ENCODE measurements at places on chromosomes 13 and 19.

DNA sequence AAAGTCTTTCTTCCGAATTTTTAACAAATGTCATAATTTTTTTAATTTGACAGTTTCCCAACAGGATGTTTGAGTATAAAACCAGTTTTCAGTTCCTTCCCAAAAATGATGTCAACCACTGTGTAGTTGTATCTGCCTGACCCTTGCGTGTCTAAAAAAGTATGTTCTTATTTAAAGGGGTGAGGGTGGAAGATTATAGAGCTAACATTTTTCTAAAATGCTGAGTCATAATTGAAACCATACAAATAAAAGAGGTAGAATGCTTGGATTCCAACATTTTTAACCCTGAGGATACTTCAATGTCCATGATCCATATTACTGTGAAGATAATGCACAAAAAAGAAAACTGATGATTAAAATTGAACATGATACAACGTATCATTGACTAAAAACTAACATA lies 1388.8 kb downstream of the UQCRFS1 start:
- no peak for DNase-seq

DNA sequence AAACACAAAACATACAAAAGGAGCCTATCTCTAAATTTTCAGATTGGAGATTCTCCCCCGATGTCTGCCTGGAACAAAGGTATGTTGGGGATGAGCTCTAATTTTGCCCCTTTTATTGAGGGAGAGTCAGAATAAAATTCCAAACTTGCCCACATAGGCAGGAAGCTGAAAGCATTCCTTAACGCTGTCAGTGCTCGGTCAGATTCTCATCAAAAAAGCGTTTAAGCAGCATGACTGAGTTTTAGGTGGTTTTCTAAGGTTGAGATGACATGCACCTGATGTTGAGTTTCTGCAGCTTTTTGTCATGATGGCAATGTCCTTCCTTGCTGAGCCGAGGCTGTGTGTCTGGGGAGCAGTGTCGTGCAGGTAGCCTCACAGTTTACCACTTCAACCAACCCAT lies 48.4 kb upstream of the MEDAG start:
- no peak for DNase-seq

GRCh38 chr13:38753878-38754277 lies 67.0 kb downstream of the FREM2 start:
- no peak for DNase-seq

- DNase-seq: no peak
Measured at GRCh38 chr13:113990321-113990837, 16.5 kb upstream of the C13orf46 start.

DNA sequence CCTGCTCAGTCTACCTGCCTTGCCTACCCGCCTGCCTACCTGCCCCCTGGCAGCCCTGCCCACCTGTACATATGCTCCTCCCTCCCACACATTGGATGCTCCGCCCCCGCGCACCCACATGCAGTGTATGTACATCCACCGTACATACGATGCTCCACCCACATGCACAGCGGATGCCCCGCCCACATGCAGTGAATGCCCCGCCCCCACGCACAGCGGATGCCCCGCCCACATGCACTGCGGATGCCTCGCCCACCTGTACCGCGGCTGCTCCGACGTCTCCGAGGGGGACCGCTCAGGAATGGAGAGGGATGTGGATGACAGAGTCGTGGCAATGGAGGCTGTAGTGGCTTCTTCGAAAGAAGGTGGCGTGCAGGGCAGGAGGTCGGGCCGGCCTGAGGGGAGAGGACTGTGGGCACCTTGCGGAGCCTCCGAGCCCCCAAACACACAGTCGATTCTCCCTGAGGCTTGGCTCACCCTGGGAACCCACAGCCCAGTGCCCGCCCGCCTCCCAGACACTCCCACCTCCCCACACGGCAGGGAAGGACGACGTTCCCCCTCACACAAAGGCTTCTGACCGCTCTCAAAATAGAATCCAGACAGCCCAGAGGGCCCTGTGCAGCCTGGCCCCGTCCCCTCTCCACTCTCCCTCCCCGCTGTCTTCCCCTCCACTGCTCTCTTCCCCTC lies 16.5 kb upstream of the CACTIN start:
- DNase-seq: peak; percentile 27

GRCh38 chr13:110308656-110309359 lies 1.7 kb downstream of the COL4A2 start:
- DNase-seq: no peak

GRCh38 chr19:28010656-28011055 lies 1202.3 kb downstream of the UQCRFS1 start:
- DNase-seq: no peak

DNA sequence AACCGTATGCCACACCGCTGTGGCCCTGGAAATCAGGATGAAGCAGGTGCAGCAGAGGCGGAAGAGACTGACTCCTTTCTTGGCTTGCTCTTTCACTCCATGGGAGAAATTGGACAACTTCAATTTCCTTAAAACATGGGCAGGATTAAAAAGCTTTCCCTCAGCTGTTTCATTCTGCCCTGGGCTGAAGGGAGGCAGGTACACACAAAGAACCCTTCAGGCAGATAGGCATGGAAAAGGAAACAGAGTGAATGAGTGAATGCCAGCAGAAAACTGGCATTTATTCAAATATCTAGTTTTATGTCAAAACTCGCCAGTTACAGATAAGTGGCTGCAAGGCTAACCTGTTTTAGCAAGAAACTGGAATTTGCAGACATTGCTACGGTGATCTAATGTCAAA lies 71.0 kb upstream of the SLC15A1 start:
- DNase-seq: no peak

DNA sequence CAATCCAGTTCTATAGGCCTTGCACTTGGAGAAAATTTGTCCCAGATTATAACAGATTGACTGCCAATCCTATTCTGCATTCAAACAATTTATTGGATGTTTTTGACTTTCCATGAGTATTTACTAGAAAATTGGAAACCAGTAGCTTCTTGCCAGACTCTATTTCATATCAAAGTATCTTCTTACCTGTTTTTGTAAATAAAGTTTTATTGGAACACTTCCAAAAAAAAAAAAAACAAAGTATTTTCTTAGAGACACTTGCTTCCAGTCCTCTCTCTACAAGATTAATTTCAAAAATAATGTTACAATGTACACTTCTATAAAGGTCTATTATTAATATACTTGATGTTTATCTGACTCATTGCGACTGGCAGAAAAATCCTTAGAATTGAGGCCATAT lies 209.2 kb upstream of the PCDH9 start:
- no peak for DNase-seq

DNA sequence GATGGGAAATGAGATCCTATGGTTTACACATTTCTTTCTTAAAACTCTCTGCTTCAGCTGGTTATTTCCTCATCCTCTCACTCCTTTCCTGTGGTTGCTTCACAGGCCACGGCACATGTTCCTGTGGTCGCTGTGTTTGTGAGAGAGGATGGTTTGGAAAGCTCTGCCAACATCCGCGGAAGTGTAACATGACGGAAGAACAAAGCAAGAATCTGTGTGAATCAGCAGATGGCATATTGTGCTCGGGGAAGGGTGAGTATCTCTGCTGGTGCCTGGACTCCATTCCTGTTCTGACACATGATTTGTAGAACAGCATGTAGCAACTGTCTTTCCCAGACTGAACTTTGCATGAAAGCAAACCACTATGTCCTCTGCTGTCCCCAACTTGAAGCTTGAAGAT lies 254.2 kb downstream of the ITGBL1 start:
- peak; percentile 1 for DNase-seq

DNA sequence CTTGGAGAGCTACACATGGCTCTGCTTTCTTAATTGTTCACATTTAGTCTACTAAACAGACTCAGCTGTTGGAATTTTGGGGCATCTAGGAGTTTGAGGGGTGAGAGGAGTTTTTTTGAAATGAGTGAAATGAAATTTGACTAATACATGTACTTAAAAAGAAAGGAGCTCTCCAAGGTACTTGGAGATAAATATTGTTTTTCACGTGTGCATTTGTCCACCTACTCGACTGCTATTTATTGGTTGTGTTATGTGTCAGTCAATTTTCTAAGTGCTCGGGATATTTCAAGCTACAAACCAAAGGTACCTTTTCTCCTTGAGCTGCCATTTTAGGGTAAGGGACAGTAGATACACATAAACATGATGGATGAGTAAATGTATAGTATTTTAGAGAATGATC lies 697.0 kb downstream of the LIG4 start:
- DNase-seq: no peak

DNA sequence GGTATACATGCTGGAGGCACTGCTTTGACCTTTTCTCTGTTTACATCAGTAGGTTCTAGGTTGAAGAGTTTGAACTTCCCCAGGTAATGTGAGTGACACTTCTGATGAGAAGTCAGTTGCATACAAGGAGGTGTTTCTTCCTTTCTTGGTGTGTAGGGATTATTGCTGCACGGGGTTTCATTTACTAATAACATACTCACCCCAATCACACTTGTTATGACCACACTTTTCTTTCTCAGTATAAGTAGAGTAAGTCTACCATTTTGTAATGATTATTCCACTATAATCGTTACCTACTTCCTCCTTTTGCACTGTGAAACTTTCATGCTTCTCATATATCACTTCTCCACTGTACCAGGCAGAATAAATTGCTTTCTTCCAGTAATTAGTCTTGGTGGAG lies 138.0 kb downstream of the TNFSF13B start:
- no peak for DNase-seq

GRCh38 chr13:19769854-19770253 lies 12.9 kb downstream of the PSPC1 start:
- no peak for DNase-seq

- DNase-seq: no peak
Measured at GRCh38 chr13:23467048-23467931, 33.8 kb upstream of the SACS start.

GRCh38 chr13:77329911-77330584 lies 3.2 kb upstream of the MYCBP2 start:
- DNase-seq: no peak

DNA sequence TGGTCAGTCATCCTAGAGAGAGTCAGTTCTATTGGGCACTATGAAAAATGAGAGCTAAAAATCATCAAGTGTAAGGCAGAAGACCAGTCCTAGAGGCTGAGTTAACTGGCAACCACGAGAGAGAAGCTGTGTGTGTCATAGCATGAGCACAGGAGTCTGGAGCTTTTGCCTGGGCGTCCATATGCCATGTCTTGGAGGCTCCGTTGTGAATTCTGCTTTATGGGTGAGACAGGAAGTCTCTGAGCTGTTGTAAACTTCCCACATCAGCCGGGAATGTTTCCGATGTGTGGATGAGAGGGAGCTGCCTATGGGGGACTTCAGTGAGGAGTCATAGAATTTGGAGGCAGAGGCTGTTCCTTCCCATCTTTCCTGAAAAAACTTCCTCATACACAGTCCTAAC lies 120.0 kb downstream of the ITGBL1 start:
- DNase-seq: no peak

DNA sequence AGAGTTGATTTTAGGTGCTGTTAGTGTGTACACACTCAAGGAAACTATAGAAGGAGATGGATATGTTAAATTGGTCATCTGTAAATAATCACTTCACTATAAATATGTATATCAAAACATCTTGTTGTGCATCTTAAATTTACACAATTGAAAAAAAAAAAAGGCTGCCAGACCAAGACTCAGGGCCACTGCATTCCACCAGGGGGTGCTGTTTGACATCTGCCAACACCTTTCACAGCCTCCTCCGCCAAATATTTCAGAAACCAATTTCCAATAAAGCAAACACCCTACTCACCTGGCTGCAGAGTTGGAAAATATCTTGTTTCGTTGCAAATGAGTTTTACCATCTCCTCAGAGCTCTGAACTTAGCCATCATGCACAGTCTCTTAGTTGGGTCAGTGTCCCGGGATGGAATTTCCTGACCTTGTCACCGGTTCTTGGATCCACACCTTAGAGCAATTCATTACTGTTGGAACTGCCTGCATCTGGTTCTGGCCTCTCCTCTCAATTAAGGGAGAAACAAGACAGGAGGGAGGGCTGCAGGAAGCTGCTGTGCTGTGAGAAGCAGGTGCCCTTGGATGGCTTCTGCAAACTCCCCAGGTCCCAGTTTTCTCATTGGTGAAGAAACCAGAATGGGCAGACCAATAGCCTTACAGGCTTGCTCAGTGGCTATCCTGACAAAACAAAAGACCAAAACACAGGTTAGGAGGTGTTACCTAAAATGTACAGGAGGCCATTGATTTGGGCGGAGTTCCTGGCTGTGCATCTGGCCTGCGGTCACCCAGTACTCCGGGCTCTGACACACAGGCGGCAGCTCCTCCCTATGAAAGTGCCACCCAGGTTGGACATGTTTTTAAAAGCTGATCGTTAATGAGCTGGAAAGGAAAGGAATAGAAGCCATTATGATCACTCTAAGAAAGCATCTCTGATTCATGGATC lies 746.6 kb downstream of the UQCRFS1 start:
- DNase-seq: peak; percentile 70

DNA sequence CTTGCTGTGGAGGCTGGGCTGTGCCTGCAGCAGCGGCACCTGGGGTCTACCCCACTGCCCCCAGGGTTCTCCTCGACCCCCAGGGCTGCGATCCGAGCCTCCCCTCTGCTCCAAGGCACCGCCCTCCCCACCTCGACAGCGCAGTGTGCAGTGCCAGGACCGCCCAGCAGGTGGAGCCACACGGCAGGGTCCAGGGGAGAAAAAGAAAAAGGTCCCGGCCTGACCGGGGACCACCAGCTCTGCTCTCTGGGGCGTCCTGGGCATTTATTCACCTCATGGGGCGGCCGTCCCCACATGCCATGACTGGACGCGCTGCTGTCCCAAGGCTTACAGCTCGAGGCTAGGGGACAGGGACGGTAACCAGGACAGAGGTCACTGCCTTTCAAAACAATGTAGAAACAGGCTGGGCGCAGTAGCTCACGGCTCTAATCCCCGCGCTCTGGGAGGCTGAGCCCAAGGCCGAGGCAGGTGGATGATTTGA lies 10.6 kb downstream of the REXO1 start:
- DNase-seq: peak; percentile 76

DNA sequence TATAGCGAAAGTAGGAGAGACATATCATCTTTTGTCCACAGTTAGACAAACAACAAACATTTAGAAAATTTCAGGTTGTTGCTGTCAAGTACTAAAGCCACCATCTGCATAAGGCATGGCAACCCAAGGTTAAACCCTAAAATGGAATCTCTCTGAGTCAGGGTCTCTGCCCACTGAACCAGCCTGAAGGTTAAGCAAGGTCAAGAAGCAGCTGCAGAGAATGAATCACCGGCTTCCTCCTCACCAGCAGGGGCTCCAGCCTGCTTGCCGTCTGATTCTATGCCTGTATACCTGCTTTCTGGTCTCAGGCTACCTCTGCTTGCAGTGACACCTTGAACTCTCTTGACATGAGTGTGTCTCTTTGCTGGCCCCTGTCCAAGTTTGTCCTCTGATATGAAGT lies 726.2 kb upstream of the SGCG start:
- no peak for DNase-seq

- DNase-seq: no peak
Measured at GRCh38 chr19:1610579-1610978, 5.3 kb upstream of the UQCR11 start.

GRCh38 chr13:71610876-71611275 lies 256.1 kb downstream of the DACH1 start:
- no peak for DNase-seq

- no peak for DNase-seq
Measured at GRCh38 chr19:19463348-19464117, 51.8 kb downstream of the TSSK6 start.

Measured in stimulated activated CD4-positive, alpha-beta T cell treated with anti-CD3 and anti-CD28 coated beads, Interleukin-2, amount 100 ng/mL, for 24 hours (primary cell).